ENCODE measurements at places on chromosomes 11 and 22.

DNA sequence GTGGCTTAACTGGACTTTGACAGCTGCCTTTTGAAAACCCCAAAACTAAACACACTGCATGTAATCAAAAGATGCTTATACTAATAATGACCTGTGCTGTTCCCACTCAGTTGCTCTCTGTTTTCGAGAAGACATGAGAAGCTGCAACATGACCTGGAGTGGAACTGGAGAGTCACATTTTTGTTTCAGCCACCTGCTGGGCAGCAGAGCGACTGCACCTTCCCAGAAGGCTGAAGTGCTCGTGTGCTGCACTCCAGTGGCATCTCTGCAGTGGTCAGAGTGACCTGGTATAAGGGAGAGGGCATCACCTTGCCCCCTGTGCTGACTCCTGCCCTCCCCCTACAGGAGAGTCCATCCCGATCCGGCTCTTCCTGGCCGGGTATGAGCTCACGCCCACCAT, 8.6 kb downstream of the THYN1 start:
- DNase-seq, result peak; percentile 36

DNA sequence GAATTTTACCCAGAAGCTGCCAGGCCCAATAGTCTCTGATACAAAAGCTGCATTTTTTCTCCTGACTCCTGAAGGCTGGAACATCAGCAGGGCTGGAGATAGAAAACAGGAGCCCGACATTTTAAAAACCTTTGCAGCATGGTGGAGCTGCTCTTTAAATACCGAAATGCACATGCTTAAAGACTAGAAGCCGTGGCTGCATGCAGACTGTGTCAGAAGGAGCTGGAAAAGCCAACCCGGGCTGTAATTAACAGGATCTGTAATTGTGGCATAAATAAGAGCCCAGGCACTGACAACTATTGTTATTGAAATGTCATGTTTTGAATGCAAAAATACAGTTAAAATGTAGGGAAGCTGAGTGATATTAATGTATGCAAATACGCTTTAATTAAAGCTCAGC, 304.9 kb upstream of the PLET1 start:
- no peak for DNase-seq

- no peak for DNase-seq
Observed at GRCh38 chr11:123547180-123547579, 107.2 kb downstream of the SCN3B start.

GRCh38 chr22:36336246-36337182, 51.3 kb downstream of the MYH9 start:
- DNase-seq, result no peak

DNA sequence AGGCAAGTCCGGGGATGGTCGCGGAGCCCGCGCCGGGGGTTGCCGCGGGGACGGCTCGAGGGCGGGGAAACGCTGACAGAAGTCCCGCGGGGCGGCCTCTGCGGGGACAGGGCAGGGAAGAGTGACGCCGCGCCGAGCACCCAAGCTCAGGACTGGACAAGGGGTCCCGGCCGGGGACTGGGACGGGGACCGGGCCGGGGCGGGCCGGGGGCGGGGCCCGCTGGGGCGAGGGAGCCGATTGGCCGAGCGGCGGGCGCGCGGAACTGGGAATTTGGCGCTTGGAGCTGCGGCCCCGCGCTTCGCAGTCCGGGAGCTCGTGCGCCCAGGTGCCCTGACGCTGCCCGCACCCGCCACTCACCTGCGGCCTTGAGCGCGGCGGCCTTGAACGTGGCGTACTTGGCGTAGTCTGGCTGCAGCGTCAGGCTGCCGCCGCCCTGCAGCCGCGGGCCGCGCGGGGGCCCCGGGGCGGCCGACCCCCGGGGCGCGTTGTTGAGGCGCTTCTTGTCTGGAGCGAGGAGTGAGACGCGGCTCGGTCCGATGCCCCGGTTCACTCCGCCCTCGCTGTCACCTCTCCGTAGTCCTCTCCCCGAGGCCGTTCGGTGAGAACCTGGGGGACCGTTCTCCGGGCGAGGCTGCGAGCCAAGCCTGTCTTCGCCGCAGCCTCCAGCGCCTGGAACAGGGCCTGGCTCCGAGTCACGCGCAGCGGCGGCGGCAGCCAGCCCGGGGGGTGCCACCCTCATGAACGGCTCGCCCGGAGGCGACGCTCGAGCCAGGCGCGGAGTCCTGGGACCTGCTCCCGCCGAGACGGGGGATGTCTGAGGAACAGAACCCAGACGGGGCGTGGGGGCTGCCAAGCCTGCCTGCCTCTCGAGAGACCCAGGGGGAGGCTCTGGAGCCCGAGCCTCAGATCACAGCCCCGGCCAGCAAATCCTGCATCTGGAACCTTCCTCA, 4.5 kb downstream of the SHISA8 start:
- peak; percentile 29 for DNase-seq

DNA sequence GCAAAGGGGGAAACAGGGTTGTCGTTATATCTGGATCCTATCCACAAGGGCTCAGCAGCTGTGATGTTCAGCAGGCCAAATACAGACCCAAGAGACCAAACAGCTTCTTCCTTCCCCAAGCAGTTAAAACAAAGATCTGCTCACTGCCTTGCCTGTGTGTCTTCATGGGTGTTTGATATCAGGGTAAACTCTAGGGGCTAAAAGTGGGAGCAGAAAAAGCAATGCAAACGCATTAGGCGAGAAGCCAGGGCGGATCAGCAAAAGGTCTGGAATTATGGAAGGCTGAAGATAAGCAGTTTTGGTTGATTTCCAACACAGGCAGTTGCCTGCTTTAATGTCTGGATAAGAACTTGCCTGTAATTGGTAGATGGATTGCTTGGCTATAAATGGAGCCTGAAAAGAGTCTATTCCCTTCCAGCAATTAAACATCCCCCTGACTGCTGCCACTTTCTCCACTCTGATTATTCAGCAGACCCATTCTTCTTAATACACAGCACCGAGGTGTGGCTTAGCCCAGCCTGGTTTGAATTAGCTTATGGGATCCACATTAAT, 126.3 kb downstream of the COMMD9 start:
- DNase-seq, result no peak

DNA sequence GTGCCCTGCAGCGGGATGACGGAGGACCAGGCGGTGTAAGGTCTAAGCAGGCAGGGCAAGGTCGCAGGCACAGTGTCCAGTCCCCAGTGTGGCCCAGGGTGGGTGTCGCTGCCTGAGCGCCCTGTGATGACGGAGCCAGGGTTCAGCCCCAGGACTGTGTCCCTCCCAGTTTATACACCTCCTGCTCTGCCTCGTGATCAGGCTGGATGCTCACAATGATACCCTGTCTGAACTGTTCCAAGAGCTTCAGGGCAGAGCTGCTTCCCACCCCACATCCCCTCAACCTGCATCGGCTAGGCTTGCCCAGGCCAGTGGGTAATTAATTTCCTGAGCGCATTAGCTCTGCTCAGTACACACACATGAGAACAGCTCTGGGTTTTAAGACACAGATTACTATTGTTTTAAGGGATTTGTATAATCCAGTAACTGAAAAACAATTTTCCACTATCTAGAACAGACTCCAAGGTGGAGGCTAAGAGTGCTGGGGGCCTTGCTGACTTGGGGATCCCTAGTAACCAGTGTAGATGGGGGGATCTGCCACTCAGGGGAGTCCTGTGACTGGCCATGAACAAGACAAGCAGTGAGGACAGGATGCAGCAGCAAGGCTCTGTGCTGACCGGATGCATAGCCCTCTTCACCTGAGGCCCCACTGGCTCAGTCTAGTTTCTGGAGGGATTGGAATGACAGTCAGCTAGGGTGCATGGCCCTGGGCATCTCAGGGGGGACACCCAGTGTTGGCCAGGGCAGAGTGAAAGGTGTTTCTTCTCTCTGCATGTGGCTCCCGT, 34.1 kb downstream of the GNAZ start:
- DNase-seq, result no peak

DNA sequence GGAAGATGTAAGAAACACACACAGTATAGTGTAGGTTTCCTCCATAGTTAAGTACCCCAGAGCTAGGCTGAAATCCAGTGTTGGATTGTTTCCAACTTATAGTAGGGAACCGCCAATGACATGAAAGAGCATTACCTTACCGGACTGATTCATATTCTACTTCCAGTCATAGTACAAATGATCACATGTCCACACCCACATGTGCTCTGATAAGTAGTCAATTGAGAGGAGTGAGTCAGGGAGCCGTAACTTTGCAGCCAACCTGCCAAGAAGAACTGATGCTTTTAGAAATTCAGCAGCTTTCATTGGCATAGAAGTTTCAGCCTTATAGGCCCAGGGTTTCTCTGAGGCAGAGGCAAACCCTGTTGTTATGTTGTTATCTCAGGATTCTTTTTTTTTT, 240.6 kb downstream of the ETS1 start:
- DNase-seq, result no peak

- no peak for DNase-seq
Observed at GRCh38 chr22:48659404-48659996, 1168.2 kb downstream of the BRD1 start.

DNA sequence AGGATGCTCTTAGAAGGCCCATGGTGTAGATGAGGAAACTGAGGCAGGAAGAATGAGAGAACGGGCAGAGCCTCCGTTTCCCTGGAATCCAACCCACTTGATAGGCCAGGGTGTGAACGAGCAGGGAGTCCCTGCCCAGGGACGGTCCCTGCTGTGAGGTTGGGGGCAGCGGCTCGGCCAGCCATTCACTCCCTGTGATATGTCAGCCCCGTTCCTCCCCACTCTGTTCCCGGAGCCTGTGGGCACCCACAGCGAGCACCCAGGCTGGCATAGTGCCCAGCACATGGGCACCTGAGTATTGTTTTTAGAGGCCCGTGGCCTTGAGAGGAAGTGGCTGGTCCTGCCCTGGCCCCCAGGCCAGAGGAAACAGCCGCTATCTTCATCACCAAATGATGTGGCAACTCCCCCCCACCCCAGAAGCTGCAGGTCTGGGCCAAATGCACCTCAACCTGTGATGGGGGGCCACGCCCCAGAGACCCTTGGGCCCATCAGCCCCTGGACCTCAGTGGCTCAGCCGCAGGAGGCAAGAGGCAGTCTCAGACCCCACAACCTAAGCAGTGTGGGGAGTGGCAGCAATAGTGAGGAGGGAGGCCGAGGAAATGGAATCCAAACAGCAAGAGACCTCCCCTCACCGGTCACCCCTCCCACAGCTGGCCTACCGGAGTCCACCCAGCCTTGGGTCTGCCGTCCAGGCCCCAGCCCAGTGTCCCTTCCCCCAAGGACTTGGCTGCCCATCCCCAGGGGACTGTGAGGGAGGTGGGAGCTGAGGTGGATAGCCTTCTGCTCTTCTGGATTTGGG, 2.1 kb downstream of the ALDH3B1 start:
- DNase-seq, result no peak

- no peak for DNase-seq
Observed at GRCh38 chr22:48821727-48822126, 1005.9 kb downstream of the BRD1 start.

DNA sequence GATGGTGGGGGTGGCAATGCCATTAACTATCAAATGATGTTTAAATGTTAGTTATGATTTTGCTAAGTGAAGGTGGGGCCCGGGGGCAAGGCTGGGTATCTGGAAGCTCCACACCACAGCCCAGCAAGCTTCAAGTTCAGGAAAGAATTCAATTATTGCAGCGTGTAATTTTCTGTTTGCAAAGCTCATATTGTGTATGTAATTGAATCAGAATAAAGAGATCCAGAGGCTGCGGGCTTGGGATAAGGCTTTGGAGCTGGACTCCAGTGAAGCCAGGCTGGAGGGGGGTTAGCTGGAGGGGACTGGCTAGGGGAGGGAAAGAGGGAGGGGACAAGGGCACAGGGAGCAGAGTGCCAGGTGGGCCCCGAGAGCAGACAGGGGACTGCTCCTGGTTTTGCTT, 557.1 kb upstream of the CADM1 start:
- DNase-seq, result no peak

- DNase-seq, result no peak
Observed at GRCh38 chr11:2153581-2154194, 7.3 kb downstream of the INS start.

GRCh38 chr11:68933605-68934320, 30.1 kb downstream of the IGHMBP2 start:
- DNase-seq, result no peak

GRCh38 chr22:35205961-35206360, 51.3 kb upstream of the HMGXB4 start:
- DNase-seq, result no peak

GRCh38 chr11:267491-267994, 10.7 kb upstream of the NLRP6 start:
- peak; percentile 65 for DNase-seq

DNA sequence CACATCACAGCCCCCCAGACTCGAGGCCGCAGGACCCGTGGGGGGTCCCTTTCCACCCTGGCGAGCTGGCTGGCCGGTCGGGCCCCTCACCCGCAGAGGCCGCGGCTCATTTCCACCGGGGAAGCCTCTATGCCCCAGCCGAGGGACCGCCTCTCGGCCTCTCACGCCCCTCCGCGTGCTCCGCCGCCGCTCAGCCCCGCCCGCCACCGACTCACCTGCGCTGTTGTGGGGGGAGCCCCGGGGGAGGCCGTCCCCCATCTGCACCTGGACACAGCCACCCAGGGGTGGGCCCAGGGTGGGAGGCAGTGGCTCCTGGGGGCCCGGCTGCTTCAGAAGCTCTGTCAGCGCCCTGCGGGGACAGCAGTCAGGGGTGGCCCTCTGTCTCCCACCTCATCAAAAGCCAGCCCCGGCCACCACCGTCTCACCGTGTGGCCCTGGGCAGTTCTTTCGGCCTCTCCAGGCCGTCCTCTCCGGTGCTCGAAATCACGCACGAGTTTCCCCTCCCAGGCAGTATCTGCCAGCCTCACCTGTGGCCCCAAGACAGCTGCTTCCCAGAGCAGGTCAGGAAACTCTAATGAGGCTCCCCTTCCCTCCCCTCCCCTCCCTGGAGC, 3.8 kb downstream of the SHISA8 start:
- peak; percentile 23 for DNase-seq

GRCh38 chr11:105960252-105961245, 61.5 kb downstream of the MSANTD4 start:
- DNase-seq, result no peak

- no peak for DNase-seq
Observed at GRCh38 chr11:130121445-130121978, 38.1 kb upstream of the ST14 start.

GRCh38 chr22:37488337-37489135, 2.4 kb upstream of the MFNG start:
- no peak for DNase-seq

DNA sequence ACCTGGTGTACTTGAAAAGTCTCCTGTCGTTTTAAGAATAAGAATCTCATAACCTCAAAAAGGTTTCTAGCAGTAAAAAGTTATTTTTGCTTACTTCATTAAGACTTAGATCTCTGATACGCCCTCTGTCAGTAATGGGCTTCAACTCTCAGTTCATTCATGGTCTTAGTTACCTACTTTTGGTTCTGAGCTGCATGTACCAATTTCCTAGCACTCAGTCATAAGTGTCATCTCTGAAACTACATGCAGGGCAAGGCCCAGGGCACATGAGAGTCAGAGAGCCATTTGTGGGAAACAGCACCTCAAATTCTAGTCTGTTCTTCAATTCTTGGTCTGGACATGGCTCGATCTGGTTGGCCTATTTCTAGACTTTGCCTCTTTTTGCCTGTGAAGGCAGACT, 838.4 kb downstream of the FAM181B start:
- DNase-seq, result no peak
